Esophagus squamous epithelium (tissue), 5 donors: ENCODE measurements at places on chromosomes 16 and 17.

DNA sequence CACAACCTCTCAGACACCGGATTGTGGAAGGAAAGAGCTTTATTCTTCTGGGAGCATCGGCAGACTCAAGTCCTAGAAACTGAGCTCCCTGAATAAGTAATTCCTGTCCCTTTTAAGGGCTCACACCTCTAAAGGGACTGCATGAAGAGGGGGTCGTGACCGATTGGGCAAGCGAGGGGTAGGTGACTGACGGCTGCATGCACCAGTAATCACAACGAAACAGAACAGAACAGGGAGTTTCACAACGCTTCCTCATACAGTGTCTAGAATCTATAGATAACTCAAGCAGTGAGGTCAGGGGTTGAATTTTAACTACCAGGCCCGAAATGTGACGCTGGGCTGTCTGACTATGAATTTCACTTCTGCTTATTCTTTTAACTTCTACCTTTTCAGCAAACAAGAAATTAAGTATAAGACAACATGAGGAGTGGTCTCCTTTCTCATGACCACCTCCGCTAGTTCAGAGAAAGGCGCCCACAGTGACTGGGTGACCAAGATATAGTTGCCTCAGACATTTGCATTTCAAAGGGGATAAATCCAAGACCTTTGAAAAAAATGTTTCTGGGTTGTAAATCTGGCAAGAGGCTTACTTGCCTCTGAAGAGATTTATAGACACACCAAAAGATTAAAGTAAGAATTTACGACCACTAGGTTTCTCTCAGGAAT, 88.4 kb upstream of the ATF7IP2 start:
- no peak for DNase-seq

- no peak for DNase-seq
Measured at GRCh38 chr16:54080524-54081008, 206.0 kb downstream of the IRX3 start.

- DNase-seq = no peak
Measured at GRCh38 chr17:13812350-13812749, 210.6 kb upstream of the HS3ST3A1 start.

GRCh38 chr16:6496996-6497395, 835.6 kb upstream of the RBFOX1 start:
- no peak for DNase-seq

DNA sequence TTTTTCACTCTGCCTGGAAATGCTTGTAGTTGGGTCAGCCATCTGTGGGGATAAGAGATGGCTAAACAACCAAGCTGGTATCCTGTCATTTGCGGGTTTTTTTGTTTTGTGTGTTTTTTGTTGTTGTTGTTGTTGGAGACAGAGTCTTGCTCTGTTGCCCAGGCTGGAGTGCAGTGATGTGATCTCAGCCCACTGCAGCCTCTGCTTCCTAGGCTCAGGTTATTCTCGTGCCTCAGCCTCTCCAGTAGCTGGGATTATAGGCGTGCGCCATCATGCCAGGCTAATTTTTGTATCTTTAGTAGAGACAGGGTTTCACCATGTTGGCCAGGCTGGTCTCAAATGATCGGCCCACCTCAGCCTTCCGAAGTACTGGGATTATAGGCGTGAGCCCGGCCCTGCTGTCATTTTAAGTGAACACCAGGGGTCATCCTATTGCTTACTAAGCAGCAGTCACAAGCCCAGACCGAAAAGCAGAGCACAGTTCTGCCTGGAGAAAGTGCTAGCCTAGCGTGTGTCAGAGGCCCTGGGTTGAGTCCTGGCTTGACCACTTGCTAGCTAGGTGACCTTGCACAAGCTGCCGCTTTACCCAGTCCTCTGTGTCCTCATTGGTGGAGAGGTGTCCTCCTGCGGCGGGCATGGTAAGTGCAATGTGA, 4.6 kb downstream of the SMCR8 start:
- no peak for DNase-seq

- no peak for DNase-seq
Measured at GRCh38 chr17:79600681-79601131, 10.1 kb downstream of the RBFOX3 start.

GRCh38 chr16:17777408-17777863, 306.7 kb upstream of the XYLT1 start:
- no peak for DNase-seq

- no peak for DNase-seq
Measured at GRCh38 chr17:16491703-16492612, at the start of gene LRRC75A. LRRC75A (minus strand) TSS chr17:16492193; CDS start chr17:16491990, 203 bp downstream.

DNA sequence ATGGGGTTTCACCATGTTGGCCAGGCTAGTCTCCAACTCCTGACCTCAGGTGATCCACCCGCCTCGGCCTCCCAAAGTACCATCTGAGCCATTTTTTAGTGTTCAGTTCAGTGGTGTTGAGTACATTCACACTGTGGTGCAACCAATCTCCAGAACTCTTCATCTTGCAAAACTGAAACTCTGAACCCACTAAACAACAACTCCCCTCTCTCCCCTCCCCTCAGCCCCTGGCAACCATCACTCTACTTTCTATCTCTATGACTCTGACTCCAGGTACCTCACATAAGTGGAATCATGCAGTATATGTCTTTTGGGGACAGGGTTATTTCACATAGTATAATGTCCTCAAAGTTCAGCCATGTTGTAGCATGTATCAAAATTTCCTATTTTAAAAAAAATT, 18.7 kb upstream of the MAPK3 start:
- DNase-seq = no peak

DNA sequence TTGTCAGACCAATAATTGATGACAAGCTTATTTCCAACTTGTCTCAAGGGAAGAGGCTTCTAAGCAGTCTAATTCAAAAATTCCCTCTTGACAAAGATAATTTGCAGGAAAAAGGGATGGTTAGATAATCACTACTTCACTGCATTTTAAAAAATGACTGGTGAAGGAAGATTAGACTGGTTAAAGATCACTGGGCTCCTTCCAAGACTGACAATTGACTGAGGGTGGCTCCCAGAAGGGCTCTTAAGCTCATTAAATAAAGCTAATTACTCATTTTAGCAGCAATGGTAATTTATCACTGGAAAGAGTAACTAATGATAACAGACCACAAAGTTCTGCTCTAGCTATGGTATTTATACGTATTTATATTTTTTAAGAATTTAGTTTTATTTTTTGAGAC, 4.4 kb upstream of the HEATR3 start:
- no peak for DNase-seq

GRCh38 chr17:33028061-33028460, 36.4 kb downstream of the SPACA3 start:
- DNase-seq = no peak
